ENCODE measurements at places on chromosomes 6 and 20. TPM values are rescaled to one million over a fixed set of nuclear protein-coding genes. Genes with fewer than 3 reads are reported as not detected.

The BPIFB4 gene
- total RNA-seq: not detected

The TFAP2B gene
- not detected for total RNA-seq

The ABRACL gene
- 37.6 TPM for total RNA-seq

The STX11 gene
- 1.5 TPM for total RNA-seq

The TAF4 gene
- total RNA-seq: 9.6 TPM

DNA sequence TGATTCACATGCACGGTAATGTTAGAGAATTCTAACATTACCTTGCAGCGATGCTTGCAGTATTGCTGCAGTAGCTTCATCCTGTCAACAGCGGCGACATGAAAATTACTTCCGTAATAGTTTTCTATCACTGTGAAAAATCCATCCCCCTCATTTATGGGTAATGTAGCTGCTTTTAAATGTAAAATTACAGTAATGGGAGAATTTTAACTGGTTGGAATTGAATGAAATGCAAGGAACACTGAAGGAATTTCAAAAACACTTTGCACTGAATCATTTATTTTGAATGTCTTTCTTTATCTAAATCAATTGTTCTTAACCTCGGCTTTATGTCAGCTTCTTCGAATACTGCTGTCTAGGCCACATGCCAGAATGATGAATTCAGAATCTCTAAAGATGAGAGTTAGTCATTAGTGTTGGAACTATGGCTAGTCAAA is 102.4 kb upstream of the HIVEP1 start:
- DNase-seq: peak; percentile 10

- DNase-seq: peak; percentile 11
Measured at GRCh38 chr6:18393698-18394097, 6.5 kb downstream of the RNF144B start.

DNA sequence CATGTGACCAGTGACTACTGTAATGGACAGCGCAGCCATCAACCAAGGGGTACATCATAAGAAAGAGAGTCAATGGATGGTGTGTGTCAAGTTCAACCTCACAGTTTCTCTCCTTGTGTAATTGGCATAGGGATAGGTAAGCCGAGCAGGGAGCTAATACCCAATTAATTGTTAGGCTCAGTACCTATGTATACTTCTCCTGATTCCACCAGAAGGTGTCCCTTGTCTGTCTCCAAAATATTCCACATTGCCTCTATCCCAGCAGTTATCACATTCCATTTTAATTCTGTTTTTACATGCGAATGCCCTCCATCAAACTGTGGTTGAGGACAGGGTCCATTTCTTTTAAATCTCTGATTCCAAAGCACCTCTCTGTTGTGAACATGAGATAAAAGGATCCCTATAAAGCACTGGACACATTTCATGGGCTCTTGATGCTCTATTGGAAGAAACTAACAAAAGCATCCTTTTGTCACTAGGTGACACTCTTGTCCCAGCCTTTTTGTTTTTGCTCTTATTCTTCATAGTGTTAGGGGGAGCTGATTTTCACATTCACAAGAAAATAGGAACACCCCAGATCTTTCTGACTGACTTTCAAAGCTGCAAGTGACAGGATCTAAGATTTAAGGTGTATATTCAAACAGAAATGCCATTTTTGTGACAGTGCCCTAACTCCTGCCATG is 38.9 kb downstream of the FBXO9 start:
- DNase-seq: peak; percentile 58

GRCh38 chr6:155122199-155122950 is 127.3 kb downstream of the TIAM2 start:
- DNase-seq: no peak

DNA sequence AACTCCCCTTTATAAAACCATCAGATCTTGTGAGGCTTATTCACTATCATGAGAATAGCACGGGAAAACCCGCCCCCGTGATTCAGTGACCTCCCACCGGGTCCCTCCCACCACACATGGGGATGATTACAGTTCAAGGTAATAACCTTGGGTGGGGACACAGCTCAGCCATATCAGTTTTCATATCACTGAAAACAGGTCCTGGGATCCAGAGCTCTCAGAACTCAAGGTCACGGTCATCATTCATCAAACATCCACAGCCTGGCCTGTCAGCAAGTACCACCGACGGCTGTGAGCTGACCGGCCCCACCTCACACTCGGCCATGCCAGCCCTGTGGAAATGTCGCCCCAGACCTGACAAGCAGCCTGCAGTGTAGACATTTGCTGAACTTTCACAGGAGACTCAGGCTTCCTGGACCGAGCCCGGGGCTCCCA is 14.1 kb upstream of the FRMD1 start:
- no peak for DNase-seq

GRCh38 chr6:49905296-49905695 is 39.0 kb upstream of the CRISP1 start:
- no peak for DNase-seq

DNA sequence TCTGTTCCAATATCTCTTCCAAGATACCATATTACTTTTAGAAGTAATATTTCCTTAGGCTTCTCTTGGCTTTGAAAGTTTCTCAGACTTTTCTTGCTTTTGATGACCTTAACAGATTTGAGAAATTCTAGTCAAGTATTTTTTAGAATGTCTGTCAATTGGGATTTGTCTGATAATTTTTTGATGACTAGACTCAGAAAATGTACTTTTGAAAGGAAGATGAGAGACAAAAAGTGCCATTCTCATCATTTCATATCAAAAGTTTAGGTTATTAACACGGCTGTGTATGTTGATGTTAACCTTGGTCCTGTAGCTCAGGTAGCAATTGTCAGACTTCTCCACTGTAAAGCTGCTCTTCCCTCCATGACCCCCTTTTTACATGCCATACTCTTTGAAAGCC is 651.5 kb downstream of the EYS start:
- no peak for DNase-seq

DNA sequence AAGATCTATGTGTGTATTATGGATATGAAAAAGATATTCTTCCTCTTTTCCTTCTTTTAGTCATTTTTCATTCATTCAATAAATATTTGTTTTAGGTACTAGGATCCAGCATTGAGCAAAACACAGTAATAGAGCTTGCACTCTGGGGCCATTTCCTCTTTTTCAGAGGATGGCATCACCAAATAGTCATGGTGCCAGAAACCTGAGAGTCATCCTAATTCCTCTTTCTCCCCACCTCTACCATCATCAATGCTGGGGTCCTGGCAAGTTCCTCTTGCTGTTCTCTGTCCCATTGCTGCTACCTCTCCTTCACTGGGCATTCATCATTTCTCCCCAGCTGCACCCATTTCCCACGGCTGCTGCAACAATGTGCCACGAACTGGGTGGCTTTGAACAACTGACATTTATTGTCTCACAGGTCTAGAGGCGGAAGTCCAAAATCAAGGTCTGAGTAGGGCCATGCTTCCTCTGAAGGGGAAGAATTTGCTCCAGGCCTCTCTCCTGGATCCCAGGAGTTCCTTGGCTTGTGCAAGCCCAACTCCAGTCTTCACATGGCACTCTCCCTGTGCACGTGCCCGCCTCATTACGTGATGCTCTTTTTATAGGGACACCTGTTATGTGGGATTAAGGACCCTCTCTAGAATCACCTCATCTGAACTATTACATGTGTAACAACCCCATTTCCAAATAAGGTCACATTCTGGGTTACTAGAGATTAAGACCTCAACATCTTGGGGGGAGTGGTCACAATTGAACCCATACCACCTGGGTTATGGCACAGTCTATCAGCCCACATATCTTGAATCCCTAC is 9.5 kb upstream of the IGF2R start:
- no peak for DNase-seq
